ENCODE measurements at places on chromosomes 5 and 9.

DNA sequence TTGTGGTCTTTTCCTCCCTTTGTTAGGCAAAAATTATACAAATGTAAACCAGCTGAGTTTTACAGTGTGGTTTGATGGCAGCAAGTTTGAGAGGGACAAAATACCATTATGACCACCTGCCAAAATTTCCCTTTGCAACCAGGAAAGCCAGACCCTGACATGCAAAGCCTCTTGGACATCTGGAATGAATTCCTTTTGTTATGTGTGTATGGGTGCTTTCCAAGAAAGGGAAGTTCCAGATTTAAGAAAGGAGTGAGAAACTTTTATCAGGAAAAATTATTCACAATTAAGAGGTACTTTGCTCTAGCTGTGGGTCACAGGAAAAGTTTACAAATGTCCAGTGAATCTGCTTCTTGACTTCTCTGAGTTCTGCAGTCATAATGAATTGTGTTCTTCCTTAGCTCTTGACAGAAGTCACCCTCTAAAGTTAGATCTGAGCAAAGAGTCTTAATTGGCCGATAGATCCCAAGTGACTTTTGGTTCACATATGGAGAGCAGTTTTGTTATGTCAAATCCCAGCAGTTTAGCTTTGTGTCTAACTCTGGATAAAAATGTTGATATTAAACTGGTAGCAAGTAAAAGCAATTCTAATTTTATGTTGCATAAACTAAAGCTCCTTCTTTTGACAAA is 295.9 kb upstream of the ZNF608 start:
- DNase-seq: no peak

DNA sequence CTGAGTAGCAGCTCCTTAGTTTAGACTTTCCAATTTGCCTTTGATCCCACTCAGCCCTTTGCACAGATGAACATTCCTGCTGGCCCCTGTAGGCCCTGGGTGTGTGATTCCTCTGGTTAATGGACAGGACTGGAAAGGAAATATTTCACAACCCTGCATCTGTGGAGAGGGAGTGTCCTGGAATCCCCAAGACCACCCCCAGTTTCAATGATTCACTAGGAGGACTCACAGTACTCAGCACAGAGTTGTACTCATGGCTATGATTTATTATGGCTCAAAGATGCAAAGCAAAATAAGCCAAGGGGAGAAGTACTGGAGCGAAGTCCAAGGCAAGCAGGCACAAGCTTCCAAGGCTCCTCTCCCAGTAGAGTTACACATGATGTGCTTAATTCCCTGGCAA is 42.4 kb upstream of the TJP2 start:
- no peak for DNase-seq

GRCh38 chr5:163548649-163549048 is 43.2 kb downstream of the MAT2B start:
- DNase-seq: no peak

DNA sequence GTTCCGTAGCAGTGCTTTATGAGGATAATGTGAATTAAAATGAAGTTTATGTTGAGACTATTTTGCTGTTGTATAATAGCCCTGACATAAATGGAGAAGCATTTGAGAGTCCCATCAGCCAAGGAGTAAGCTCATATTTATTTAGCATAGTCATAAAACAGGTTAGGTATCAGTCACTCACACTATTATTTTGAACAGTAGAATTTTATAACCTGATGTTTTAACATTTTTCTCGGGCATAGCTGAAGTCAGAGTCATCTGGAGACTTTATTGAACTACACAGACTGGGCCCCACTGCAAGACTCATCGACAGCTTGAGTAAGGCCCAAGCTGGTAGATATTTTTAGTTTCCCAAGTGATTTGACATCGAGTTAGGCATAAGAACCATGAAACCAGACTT is 620.3 kb upstream of the WWC1 start:
- DNase-seq: no peak

DNA sequence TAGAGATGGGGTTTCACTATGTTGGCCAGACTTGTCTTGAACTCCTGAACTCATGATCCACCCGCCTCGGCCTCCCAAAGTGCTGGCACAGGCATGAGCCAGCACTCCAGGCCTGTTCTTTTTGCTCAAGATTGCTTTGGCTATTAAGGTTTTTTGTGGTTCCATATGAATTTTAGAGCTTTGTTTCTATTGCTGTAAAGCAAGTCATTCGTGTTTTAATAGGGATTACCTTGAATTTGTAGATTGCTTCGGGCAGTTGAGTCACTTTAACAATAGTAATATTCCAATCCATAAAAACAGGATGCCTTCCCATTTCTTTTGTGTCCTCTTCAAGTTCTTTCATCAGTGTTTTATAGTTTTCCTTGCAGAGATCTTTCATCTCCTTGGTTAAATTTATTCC is 22.1 kb downstream of the C6 start:
- no peak for DNase-seq

DNA sequence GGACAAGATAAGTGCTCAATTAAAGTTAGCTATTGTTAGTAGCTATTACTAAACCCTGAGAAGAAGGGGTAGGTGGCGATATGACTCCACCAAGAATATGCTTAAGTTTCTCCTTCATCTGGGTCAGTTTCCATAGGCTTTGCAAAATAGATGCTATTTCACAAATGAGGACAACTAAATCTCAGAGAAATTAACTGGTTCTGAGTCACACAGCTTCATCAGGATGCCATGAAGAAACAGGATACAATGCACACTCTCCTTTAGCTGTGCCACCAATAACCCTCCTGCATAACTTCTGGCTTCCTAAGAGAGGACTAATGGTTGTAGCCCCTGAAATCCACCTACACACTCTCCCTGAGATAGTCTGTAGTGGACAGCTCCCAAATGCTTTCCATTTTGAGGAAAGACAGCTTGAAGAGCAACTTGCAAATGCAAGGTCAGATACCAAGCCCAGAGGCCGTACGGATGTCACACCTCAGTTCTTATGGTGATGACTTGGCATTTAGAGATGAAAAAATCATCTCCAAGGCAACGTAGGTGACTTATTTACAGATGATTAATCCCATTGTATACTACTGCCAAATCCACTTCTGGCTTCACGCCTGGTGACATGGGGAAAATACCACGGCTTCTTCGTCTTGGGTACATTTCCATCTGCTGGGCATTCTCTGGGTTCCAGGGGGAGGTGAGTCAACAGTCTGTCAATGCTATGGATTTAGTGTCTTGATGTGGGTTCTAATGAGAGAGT is 251.4 kb upstream of the IL12B start:
- no peak for DNase-seq

DNA sequence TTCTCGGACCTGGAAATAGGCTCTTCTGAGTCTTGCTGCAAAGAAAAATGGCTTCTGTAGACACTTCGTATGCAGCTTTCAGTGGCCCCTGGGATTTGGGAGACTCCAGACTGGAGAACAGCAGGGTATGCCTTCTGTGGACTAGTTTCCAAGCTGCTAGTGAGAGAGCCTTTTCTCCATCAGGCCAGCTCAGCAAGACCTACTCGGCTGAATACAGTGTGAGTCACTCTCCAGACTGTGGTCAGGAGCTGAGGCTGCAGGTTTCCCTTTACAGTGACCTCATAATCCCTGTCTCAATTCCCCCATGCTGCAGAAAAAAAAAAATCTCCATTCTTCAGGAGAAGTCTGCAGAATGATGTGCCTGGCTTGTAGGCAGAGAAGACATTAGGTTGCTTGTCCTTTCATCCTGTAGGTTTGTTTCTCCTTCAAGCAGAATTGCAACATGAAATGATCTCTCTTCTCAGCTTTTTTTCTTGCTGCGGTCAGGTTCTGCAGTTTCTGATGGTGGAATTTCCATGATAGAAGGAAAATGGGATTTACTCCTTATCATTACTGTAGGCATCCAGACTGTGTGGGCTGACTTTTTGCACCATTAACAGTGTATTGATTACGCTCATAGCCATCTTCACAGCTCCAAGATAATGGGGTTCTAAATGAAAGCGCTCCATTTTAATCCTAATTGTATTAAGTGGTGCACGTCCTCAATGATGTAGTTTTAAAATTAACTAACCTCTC is 78.3 kb upstream of the TNFSF8 start:
- no peak for DNase-seq

GRCh38 chr9:91234523-91234922 is 127.2 kb downstream of the AUH start:
- no peak for DNase-seq

DNA sequence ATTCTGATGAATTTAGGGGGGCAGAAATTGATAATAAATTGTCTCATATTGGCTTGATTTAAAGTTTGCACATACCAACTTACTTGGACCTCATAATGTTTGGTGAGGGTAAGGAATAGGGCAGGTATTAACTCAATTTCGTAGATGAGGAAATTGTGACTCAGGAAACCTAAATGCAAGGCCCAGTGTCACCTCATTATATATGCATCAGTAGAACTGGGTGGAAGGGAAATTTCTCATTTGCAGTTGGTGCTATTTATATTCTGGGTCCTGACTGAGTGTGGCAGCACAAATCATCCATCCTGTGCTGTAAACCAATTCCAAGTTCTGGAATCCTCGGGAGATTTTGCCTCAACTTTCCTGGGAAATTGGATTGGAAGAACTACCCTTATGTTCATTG is 103.0 kb downstream of the SPATA31D1 start:
- no peak for DNase-seq

GRCh38 chr9:91427873-91428272 is 4.2 kb upstream of the NFIL3 start:
- DNase-seq: no peak

- DNase-seq: no peak
Observed at GRCh38 chr5:113984928-113985327, 376.9 kb upstream of the KCNN2 start.

- DNase-seq: peak; percentile 65
Observed at GRCh38 chr9:130451004-130451390, 6.2 kb downstream of the ASS1 start.

DNA sequence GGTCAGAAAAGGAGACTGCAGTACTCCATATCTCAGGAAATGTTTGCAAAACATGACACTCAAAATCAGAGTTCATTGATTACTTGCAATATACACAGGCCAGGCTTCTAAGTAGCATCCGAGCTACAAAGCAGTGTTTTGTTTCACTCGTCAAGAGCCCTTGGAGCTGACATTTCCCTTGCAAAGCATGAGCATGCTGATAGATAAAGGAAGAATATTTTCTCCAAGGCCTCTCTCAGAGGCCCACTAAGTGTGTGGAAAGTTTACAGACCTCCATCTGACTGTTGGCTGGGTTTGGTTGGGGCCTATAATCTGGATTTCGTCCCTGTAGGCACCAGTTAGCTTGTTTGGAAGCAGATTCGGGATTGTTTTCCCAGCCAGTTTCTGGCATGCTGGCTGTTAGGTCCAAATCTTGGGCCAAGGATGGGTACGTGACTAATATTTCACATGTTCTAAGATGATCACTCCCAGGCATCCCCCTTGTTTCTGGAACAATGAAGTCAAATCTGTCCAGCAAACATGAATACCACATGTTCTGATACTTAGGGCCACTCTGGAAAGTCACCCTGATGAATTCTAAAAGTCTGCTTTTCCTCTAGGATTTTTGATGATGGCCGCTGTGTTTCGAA is 161.3 kb downstream of the RFK start:
- DNase-seq: no peak

GRCh38 chr5:173736923-173737412 is 120.5 kb upstream of the BOD1 start:
- no peak for DNase-seq

DNA sequence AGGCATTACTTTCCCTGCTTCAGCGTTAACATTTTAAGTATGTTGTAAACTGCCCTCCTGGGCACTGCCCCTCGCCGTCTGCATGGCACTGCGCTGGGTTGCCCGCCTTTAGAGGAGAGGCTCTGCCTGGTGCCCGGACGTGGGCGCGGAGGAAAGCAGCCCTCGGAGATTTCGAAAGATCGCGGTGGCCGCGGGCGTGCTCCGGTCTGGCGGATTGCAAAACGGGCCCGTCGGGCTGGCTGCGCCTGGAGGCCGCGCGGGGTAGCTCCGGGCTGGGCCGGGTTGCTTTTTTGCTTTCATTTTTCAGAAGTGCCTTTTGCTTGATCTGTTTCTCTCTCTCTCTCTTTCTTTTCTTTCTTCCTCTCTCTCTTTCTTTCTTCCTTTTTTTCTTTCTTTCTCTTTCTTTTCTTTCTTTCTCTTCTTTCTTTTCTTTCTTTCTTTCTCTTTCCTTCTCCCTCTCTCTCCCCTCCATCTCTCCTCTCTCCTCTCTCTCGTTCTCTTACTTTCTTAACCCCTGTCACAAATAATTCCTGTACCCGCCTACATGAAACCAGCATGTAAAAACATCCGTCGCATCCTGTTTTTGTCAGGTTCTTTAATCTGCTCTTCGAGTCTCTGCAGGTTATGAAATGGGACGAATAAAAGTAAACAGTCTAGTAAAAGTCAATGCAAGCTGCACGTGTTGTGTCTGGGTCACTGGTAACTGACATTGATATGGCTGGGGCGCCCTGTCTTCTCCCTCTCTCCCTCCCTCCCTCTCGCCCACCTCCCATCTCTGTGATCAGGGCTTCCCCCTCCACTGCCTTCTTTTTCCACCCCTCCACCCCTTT is 1.7 kb downstream of the FST start:
- DNase-seq: peak; percentile 38

GRCh38 chr9:127370147-127370579 is 26.8 kb upstream of the SLC2A8 start:
- no peak for DNase-seq

DNA sequence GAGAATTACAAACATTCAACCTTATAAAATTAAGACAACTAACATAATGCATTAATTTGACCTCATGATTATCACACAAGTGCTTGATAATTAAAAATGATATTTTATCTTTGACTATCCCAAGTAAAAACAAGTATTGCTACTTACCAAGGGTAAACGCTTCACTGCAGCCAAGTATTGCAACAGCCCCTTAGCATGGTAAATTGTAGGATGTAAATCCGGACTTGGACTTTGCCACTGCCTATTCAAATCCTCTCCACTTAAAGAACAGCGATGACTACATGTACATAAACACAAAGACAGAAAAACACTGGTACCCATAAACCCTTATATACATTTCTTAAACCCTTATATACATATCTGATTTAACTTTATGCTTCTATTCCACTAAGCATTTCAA is 155.1 kb downstream of the AGTPBP1 start:
- DNase-seq: no peak

DNA sequence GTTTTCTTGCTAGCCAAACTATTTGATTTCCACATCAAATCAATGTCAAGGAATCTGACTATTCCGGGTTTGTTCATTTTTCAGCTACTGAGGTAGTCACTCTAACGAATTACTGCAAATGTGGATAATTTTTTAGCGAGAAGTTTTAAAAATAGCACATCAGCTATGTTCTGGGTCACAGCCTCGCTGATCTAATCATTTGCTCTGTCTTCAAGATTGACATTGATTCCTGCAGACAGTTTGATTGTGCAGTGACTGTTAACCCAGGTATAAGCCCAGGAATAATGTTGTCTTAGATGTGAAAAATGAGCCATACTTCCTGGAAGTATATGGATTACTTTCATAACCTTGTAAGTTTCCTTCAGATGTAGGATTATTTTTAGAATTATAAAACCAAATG is 175.1 kb downstream of the BAAT start:
- DNase-seq: no peak

- no peak for DNase-seq
Observed at GRCh38 chr5:90142541-90142940, 267.0 kb downstream of the CETN3 start.

- DNase-seq: no peak
Observed at GRCh38 chr9:35790025-35790384, 1.4 kb upstream of the NPR2 start.

GRCh38 chr5:148887123-148887881 is 60.9 kb downstream of the ADRB2 start:
- no peak for DNase-seq

GRCh38 chr9:131623655-131624330 is 78.5 kb downstream of the PRRT1B start:
- no peak for DNase-seq
